ENCODE measurements at places on chromosomes 2 and 18.

- no peak for DNase-seq
Observed at GRCh38 chr18:70419526-70419925, 130.7 kb downstream of the SOCS6 start.

- DNase-seq = no peak
Observed at GRCh38 chr2:63049211-63049969, 1.2 kb upstream of the OTX1 start.

- no peak for DNase-seq
Observed at GRCh38 chr2:67965246-67965645, 97.6 kb downstream of the C1D start.

- DNase-seq = no peak
Observed at GRCh38 chr2:241410739-241411176, 54.7 kb downstream of the FARP2 start.

DNA sequence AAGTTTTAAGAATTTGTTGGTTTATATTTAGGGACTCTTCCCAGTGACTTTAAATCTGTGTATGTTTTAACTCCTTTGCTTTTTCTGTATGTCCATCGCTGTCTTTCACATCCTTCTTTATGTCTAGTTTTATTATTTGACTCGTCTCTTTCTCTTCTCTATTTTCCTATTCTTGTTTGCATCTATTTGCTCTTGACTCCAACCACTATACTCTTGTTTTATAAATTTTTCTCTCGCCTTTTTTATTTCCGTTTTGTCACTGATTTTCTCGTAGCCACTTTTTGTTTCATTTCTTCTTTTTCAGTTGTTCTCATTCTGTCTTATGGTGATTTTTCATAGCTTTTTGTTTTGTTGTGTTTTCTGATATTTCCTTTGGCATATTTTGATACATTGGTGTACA lies 170.5 kb upstream of the NETO1 start:
- DNase-seq = no peak

DNA sequence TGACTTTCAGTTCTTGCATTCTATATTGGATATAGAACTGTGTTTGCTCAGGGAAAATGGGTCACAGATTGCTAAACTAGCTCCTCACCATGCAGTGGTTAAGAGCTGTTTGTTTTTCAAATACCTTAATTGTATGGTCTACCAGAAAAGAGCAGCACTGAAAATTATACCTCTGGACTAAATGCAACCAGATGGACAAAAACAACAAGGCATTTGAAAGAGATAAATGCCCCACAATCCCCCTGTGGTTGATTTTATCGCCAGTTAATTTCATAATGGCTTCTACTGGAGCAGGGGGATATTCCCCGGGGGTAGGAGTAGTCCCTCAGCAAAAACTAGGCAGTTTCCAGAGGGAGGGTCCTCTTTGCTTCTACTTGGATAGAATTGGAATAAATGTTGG lies 267.9 kb upstream of the TNP1 start:
- DNase-seq = no peak

DNA sequence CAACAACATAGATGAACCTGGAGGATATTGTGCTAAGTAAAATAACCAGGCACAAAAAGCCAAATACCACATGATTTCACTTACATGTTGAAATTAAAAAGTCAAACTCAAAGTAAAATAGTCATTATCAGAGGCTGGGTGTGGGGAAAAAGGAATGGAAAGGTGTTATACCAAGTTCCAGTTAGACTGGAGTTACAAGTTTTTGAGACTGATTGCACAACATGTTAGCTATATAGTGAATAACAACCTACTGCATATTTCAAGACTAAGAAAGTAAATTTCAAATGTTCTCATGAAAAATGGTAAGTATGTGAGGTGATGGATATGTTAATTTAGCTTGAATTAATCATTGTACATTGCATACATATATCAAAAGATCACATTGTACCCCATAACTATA lies 116.8 kb upstream of the HNMT start:
- DNase-seq = no peak

DNA sequence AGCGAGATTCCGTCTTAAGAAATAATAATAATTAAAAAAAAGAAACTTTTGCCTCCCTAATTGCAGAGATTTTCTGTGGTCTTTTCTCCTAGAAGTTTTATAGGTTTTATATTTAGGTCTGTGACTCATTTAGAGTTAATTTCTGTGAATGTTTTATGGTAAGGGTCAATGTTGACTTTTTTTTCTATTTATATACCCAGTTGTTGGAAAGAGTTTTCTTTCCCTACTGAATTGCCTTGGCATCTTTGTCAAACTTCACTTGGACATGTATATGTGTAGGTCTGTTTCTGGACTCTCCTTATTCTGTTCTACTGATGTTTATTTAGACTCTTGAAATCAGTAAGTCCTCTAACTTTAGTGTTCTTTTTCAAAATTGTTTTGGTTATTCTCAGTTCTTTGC lies 5.5 kb downstream of the ZNF512 start:
- no peak for DNase-seq

GRCh38 chr2:118614841-118615271 lies 232.6 kb downstream of the EN1 start:
- DNase-seq = no peak

DNA sequence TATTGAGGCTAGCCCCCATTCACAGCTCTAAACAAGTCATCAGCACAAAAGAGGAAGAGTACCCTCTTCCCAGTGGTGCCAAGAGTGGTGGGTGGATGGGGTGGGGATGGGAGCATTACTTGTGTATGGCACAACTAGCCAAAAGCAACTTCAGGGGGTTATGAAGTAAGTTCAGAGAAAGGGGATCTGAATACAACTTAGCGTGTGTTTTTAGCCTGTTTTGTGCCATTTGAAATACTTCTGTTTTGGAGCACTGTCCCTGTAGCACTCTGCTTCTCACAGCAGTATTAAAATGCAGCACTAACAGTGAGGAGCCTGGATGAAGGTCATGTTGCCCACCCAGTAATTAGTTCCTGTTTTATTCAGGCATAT lies 113.5 kb downstream of the CRIM1 start:
- DNase-seq = no peak

- DNase-seq = no peak
Observed at GRCh38 chr2:77210725-77211124, 311.5 kb downstream of the LRRTM4 start.

DNA sequence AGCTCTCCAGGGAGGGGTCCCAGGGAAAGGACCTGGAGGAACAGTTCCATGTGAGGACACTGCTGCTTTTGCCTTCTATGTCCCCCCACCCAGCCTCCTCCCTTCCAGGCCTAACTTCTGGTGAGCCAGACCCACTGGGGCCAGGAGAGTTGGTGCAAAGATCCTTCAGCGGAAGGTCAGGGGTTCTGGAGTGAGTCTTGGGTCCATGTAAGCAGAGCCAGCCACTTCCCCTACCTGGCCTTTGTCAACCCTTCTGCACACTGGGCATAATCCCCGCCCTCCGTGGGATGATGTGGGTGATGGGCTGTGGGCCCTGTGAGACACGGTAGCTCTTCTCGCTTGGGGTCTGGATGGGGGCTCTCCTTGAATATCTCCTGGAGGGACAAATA lies 76.9 kb downstream of the RHOB start:
- no peak for DNase-seq

DNA sequence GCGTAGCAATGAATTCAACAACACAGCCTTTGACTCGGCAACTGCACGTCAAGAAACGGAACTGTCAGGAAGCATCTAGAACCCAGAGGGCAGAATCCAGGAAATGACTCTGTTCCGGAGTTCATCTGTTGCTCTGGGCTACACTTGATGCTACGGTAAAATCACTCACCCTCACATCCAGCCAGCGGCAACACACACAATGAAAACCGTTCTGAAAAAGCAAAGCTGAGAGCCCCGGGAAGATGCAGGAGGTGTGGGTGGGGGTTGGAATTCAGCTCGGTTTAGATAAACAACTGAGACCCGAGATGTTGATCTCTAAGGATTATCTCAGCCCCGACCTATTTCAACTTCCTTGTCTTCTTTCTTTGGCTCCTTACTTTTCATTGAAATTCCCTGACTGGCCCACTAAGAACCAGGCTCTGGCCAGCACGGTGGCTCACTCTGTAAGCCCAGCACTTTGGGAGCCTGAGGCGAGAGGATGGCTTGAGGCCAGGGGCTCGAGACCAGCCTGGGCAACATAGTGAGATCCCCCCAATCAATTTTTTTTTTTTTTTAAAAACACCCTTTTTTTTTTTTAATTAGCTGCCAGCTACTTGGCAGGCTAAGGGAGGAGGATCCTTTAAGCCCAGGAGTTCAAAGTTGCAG lies 13.3 kb upstream of the RAB17 start:
- peak; percentile 44 for DNase-seq

DNA sequence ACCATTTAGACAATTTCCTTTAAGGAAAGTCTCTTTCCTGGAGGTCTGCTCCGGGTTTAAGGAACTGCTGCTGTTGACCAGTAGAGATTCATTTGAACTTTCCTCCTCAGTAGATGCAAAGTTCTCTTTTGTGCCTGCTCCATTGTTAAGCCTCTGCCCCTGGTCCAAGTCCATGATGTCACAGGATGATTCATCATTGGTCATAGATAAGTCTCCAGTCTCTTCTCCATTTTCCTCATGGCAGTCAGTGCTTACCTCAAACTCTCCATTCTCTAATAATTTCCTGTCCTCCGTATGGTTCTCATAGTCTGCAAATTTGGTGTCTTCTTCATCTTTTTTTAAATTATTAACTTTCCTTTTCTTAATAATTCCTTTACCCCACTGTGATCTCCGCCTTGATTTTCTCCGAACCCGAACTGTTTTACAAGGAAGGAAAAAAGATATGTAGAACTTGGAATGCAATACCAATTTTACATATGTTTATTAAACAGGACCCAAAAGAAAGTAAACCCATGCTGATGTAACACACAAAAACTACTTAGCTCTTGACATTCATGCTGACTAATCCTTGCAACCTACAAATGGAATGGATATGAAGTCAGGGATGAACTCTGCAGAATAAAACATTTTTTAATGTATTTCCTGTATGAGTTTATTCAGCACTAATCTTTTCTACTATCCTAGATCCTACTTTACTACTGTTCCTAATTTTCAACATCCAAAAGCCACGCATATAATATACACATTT lies 169.1 kb downstream of the ATAD2B start:
- DNase-seq = no peak

DNA sequence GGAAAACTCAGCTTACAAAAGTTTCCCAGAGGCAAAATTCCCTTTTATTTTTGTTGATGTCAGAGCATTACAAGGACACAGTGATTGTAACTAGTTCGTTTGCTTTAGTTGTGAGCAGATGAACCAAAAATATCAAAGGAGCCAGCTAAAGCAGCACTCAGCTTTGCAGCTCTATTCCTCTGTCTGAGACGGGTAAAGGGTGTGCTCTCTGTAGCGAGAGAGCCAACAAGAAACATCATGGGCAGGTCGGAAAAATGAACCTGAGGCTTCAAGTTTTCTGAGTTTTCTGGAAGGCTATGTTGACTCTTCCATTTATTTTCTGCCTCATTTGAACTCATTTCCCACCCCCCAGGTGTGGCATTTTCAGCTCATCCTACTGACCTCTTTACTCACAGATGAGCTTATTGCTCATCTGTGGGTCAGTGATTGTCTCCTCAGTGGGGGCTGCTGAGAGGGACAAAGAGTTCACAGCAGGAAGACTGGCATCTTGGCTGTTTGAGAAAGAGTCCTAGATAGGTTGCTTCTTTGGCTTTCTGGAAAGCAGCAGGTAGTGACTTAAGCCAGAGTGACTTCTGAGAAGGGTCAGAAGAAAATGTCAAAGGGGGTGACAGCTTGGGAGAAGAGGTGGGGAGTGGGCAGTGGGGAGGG lies 66.6 kb upstream of the EPC2 start:
- DNase-seq = no peak

DNA sequence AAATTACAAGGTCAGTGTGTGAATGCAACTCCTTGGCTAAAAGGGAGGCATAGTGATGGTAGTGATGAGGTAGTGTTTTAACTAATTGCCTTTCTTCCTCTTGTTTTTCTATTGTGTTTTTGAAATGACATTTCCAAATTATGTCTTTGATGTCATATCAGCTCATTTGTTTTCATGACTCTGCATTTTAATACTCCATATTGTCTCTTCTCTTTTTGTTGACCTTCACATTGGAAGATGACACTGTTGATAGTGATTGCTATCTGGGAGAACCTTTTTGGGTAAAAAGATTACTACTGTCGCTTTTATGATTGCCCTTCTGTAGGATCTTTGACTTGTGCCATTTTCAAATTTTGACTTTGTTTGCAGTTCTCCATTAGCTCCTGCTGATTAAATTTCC lies 3.0 kb downstream of the GIGYF2 start:
- no peak for DNase-seq

DNA sequence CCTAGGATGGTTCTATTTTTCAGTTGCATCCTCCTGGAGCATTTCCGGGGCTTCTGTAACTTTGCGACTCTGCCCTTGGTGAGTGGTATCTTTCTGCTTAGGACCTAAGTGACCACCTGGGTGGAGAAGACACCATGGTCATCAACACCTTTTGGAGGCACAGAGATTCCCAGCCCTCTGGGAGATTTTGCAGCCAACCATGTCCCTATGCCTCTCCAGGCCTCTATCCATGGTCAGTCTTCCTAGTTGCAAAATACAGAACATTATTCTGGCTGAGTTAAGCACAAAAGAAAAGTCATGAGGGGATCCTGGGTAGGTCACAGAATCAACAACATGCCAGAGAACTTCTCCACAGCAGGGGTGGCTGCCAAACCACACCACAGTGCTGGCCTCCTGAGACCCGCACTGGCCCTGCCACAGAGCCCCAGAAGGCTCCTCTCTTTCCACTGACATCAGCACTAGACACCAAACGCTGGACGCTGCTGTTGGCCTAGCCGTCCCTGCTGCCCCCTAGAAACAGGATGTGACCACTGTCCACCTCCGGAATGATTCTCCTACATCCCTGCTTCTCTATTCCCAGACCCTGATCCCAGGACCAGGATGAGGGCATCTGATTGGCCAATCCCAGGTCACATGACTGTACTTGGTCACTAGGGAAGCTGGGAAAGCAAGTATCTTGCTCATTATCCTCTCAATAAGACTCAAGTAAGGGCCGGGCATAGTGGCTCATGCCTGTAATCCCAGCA lies 47.7 kb downstream of the SMAD7 start:
- DNase-seq = no peak

- DNase-seq = no peak
Observed at GRCh38 chr2:2623939-2624338, 292.9 kb upstream of the MYT1L start.

GRCh38 chr2:226971770-226972169 lies 135.9 kb downstream of the RHBDD1 start:
- no peak for DNase-seq

DNA sequence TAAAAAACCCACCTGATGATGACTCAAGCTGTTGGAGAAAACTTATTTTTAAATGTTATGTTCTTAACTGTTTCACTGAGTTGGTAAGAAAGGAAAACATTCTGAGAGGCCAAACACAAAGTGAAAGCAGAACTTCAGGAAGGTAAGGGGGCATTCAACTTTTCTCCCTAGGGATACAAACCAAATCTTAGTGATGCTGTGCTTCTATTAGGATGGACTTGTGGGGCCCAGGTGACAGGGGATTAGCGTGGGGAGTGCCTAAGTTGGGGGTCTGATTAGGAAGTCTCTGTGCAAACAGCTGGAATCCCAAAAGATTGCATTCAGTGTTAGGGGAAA lies 18.5 kb downstream of the PDCL3 start:
- no peak for DNase-seq

GRCh38 chr18:8218197-8218596 lies 391.0 kb upstream of the RAB12 start:
- no peak for DNase-seq

Measured in HuH-7.5 (cell line).